ENCODE measurements at places on chromosomes 16 and 17. TPM values are rescaled to one million over a fixed set of nuclear protein-coding genes. Genes with fewer than 3 reads are reported as not detected.

Gene CMIP
- total RNA-seq: 38.5 TPM

Gene CLEC16A
- 21.7 TPM for total RNA-seq

- peaks cover 9% of the 10 kb centered on the region for H3K4me1 ChIP-seq
- H3K27ac ChIP-seq: no peak overlapping the region
- no peaks in the 10 kb centered on the region for H3K27me3 ChIP-seq
- no peak for DNase-seq
Observed at GRCh38 chr16:14240964-14241363, 169.8 kb downstream of the MRTFB start.

DNA sequence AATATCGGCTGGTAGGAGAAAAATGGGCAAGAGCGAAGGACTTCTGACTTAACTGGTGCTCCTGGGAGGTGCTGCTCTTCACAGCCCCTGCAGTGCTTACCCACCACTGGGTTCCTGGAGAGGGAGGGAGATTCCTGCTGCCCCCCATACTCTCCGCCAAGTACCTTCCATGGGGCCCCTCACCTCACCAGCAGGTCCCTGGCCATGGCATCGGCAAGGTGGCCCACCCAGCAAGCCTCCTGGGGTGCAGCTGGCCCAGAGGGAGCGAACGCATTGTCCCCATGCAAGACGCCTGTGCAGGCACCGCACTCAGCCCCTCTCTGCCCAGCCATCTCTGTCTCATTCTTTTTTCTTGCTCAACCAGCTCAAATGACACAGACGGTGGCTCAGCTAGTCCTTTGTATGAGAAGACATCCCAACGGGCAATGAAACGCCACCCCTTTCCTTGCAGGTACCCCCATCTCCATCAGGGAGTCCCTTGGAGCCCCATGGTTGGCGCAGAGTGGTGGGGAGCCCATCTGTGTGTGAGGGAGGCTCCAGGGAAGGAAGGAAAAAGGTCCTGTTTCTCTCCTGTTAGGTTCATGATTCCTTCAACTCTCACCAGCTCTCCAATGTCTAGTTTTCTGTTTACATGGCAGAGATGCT is 9.6 kb upstream of the ALDH3A1 start:
- H3K27me3 ChIP-seq: peaks cover 13% of the 10 kb centered on the region
- no peaks in the 10 kb centered on the region for H3K36me3 ChIP-seq
- H3K4me1 ChIP-seq: peaks cover 17% of the 10 kb centered on the region

- no peak for DNase-seq
- H3K27me3 ChIP-seq: no peaks in the 10 kb centered on the region
- no peak overlapping the region for H3K4me3 ChIP-seq
Observed at GRCh38 chr17:39138431-39139160, 12.8 kb downstream of the PLXDC1 start.

- peaks cover 2% of the 10 kb centered on the region for H3K27me3 ChIP-seq
- H3K4me1 ChIP-seq: no peaks in the 10 kb centered on the region
- no peaks in the 10 kb centered on the region for H3K36me3 ChIP-seq
- H3K27ac ChIP-seq: no peak overlapping the region
Observed at GRCh38 chr16:54219709-54220108, 66.9 kb downstream of the IRX3 start.
